Activated CD4-positive, CD25-positive, alpha-beta regulatory T cell treated with anti-CD3 and anti-CD28 coated beads, Interleukin-2, amount 50 U/mL, for 24 hours (primary cell): ENCODE measurements at places on chromosomes 5 and 9.

- no peak for ATAC-seq
These were observed 667.3 kb upstream of the CDH9 start for GRCh38 chr5:27705661-27706060.

DNA sequence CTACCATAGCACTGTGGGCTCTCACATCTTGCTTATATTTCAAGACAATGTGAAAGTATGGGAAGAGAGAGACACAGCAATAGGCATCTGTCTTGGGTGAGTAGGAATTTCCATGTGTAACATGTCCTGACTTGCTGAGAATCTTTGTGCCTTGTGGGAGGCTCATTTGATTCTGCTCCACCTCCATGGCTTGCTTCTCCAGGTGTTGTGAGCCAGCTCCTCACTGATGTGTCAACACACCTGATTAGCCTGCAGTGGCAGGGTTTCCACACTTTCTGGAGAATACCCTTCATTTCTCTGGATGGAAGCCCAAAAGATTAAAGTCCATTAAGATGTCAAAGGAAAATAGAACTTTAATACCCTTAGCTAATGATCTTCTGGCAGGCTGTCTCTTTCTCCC lies 613.6 kb downstream of the ZNF608 start:
- no peak for ATAC-seq

GRCh38 chr5:14775857-14776256 lies 95.7 kb downstream of the ANKH start:
- ATAC-seq, result no peak

DNA sequence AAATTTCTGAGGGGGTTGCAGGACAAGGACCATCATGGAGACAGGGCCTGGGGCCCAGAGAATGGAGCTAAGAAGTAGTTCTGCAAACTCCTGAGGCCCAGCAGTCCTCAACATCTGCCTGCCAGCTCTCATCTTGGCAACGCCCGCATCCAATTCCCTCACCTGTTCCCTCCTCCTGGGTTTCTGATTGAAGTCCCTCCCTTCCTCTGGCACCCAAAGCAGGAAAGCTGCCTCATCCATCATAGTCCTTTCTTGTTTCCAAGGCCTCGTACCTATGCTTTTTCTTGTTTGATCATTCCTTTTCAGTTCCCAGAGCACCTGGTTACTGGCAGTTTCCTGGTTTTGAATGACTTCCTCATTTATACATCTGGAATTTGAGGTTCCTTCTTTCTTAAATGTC lies 181.3 kb downstream of the NR2F1-AS1 start:
- ATAC-seq, result no peak

DNA sequence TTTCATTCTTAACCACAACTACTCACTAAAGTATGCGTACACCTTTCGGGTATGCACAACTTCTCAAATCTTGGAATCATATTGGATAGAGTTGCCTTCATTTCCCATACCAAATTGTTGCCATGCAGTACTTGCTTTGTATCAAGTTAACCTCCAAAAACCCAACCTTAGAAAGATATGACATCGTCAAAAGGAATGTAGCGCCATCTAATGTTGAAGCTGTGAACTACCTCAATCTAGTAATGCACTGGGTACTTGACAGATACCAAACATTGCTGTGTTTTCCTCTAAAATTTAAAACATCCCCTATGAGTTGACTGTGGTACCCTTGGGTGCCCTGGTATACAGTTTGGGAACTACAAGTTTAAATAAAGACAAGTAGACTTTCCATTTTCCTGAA lies 318.4 kb downstream of the ARL15 start:
- ATAC-seq, result no peak
